NCI-H2227 treated with DMSO at 0.1 percent for 48 hours (cell line): ENCODE measurements at places on chromosomes 1 and 21.

DNA sequence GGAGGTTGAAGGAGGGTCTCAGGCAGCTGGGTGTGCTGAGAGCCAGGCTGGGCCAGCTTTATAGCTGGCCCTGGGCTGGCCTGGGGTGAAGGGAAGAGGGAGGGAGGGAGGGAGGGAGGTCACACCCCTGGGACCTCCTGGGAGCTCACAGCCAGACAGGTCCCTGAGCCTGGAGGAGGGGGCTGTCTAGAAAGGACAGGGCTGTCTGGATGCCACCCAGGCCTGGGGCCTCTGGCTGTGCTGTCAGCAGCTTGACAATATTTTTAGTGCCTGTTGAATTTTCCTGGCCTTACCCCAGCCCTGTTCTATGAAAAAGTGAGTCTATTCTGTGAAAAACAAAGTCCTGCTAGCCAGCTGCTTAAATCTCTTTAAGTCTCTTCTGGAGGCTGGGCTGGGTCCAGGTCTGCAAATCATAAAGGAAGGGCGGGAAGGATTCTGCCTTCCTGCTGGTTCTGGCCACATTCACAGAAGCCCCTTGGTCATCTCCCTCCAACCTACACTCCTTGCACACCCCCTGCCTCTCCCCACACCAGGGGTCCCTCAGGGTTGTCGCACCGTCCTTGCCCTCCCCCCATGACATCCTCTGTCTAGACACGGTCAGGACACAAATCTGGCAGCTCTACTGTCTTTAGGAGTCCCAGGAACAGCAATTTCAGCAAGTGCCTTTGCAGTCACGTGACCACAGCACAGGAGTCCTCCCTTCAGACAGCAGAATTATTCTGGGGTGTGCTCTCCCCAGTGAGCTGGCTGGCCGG is at the start of gene LEFTY2:
Gene LEFTY2, minus strand, starts transcription at position 34 of the 755 bp plus-strand sequence. CDS start 80 bp downstream, outside the sequence.
- no peak for DNase-seq

- DNase-seq: no peak
Observed at GRCh38 chr1:24713176-24713575, 32.1 kb upstream of the CLIC4 start.

DNA sequence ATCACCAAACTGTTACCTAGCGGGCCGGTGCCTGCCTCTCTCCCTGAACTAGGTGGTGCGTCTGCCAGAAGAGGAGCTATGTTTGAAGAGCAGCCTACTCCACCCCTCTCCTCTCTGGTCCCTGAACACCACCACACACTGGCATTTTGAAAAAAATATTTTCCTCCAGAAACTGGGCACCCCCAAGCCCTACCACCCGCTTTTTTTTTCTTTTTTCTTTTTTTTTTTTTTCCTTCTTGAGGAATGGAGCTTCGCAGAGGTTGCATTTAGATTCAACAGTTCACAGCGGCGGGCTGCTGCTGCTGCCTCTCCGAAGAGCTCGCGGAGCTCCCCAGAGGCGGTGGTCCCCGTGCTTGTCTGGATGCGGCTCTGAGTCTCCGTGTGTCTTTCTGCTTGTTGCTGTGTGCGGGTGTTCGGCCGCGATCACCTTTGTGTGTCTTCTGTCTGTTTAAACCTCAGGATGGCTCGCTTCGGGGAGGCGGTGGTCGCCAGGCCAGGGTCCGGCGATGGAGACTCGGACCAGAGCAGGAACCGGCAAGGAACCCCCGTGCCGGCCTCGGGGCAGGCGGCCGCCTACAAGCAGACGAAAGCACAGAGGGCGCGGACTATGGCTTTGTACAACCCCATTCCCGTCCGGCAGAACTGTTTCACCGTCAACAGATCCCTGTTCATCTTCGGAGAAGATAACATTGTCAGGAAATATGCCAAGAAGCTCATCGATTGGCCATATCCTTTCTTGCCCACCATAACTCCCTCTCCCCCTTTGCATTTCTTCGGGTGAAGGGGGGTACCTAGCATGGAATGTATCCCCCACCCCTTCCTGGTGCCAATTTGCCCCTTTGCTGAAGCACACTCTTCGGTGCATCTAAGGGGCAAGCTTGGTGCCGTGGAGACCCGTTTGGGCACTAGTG is at the start of gene CACNA1E:
Gene CACNA1E, plus strand, starts transcription at position 233 of the 911 bp plus-strand sequence. Its CDS starts 228 bp downstream, at position 461.
- DNase-seq: peak; percentile 41

- no peak for DNase-seq
Observed at GRCh38 chr1:157628773-157629172, 30.9 kb upstream of the FCRL4 start.

DNA sequence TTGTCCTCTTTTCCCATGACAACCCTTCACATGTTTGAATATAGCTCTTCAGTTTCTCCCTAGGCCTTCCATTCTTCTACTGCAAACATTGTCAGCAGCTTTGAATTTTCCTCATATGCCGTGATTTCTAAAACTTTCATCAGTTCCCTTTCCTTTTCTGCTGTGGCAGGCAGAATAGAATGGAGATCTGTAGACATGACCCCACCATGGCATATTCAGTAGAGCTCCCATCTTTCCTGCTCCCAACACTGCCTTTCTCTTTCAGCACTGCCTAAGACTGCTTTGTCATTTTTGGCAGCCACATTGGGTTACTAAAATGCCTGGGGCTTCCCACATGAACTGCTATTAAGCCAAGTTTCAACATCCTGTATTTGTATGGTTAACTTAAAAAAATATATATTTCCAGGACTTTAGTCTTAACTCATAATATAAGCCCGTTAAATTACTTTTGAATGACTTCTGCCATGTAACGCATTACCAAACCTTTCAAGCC is 60.9 kb downstream of the TBX19 start:
- no peak for DNase-seq

- peak; percentile 64 for DNase-seq
Observed at GRCh38 chr1:189970331-189971230, 507.1 kb downstream of the BRINP3 start.

DNA sequence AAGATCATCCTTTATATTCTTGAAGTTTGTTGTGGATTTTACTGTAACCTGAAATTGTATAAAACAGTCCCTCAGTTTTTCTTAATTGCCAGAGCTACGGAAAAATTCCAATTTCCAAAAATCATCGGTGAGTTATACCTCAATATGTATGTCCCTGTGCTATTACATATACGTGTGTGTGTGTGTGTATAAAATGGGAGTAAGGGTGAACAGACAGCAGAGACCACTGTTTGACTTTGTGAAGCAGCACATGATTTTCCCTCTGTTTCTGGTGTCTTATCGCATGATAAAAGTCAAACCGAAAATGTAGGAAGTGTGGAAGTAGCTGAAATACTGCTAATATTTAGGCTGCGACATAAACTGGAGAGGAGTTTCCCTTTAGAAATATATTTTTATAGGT is 1.2 kb downstream of the OR2T1 start:
- DNase-seq: no peak

DNA sequence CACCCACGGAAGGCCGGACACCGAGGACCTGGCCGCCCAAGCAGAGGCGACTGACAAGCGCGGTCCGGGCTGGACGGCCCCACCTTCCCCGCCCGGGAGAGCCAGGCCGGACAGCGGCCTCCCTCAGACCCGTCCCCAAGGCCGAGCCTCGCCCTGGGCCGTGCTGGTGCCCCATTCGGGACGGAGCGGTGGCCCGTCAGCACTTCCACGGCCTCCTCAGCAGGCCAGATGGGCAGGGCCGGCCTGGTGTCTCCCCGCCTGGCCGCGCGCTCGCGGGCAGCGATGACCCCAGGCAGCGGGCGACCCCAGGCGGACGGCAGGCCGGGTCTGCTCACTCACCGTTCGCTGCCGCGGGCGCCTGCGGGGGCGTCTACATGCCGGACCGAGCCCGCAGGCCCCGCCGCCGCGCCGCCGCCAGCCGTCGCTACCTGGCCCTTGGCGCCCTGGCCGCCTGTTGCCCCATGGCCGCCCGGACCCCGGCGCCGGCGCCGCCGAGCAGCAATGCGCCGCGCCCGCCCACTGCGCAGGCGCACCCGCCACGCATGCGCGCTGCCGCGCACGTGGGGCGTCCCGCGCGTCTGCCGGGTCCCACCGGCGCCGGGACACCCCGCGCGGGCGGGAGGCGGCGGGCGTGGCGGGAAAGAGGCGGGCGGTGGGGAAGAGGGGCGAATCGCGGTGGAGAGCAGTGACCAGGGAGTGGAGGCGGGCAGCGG is at the start of gene NADK:
Gene NADK, minus strand, starts transcription at position 521 of the 713 bp plus-strand sequence. CDS start 13,064 bp downstream, outside the sequence.
- peak; percentile 40 for DNase-seq

DNA sequence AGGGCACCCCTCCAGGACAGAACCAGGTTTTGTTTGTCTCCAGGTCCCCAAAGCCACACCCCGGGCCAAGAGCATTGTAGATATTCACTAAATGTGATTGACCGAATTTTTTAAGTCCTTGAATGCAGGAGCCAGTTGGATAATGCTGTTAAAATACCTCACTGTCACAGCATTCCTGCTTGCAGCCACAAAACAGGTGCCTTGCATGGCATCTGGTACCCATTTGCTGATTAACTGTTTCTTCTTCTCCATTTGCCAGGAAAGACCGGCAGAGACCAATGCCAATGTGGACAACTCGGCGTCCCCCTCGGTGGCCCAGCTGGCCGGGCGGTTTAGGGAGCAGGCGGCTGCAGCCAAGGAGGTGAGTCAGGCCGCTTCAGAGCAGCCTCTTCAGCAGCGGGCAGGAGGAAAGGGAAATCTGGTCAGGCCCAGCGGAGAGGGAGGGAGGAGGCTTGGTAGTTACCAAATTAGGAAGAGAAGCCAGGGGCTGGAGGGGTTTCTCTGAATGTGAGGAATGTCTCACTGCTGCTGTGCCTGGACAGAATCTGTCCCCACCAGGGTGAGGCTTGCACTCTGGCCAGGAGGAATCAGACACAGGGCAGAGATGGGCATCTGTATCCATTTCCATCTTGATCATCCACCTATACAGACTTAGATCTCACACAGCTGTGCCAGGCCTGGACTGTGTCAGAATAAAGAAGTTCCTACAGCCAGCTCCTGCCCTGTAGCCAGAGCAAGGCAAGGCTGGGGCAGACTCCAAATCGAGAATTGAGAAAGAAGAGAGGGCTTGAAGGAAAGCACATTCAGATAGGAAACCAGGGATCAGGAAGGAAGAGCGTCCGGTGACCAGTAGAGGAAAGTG is 37.9 kb upstream of the MPZL1 start:
- no peak for DNase-seq

GRCh38 chr21:45080639-45081414 is 6.4 kb downstream of the ADARB1 start:
- DNase-seq: no peak

DNA sequence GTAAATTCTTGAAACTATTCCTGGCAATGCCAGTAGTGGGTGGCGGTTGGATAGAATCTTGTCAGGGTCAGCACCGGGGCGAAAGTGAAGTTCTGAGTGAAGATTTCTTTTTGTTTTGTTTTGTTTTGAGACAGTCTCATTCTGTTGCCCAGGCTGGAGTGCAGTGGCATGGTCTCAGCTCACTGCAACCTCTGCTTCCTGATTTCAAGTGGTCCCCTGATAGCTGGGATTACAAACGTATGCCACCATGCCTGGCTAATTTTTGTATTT is 33.3 kb downstream of the PCNT start:
- DNase-seq: no peak

DNA sequence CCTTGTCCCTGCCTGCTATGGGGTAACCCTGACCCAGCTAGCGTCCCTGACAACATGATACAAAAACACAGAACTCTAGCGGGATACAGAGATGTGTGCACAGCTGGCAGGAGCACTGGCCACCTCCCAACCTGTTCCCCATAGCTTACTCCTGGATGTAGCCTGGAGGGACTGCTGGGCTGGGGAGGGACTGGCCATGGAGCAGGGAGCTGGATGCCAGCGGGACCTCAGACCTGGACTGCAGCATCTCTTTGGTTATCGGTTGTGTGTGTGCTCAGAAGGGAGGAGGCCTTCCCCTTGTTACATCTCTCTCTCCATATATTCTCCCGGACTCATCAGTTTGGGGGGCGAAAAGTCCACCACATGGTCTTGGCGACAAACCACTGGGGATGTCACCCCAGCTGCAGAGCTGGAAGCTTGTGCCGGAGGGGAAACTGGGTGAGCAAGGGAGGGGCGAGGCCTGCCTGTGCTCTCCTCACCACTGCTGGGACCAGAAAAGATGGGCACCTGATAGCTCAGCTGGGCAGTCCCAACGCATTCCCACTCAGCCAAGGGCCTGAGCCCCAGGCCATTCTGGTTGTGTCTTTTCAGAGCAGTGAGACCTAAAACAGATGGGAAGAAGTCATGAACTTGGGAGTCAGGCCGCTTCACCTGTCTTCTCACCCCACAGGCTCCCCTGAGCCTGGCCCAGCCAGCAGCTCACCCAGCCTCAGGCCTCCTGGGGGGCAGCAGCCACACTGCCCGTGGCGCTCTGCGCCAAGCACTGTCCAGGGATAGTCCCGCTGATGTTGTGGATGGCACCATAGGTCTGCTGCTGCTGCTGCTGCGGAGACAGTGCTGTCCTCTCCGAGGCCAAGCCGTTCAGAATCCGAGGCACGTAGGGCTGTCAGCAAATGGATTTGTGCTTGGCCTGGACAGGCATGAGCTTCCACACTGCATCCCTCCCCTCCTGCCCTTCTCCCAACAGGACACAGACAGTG is 35.6 kb downstream of the TMEM63A start:
- no peak for DNase-seq

DNA sequence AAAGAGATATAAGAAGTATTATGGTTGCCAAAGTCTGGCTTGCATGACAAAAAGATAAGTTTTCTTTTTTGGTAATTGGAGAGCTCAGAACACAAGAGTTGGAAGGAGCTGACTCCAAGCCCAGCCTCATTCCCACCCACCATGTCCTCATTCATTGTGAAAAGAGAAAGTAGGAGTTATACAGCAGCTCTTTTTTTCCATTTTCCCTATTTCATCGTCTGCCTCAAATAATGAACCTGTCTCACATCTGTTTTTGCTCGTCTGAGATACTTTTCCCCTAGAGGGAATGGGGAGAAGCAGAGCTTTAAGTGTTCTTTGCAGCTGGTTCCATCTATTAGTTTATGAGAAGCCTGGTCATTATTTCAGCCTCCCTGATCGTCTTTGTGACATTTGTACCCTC is 34.7 kb downstream of the AGT start:
- DNase-seq: no peak

DNA sequence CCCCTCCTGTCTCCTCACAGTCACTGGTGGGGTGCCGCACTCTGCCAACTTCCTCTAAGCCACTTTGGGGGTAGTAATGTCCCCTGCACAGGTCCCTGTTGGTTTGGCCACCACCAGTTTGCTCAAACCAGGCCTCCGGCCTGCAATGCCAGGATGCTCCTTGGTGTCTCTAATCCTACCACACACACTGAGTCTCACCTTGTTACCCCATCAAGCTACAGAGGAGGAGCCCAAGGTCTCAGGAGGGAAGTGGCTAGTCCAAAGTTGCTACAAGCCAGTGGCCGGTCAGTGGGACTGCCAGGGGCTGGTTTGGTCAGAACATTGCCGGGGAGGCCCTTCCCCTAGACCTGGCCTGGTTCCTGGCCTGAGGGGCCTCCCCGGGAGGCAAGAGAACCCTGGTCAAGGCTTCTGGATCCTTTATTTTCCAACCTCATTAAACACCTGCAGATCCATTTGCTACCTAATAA is 21.5 kb upstream of the LRP8 start:
- DNase-seq: no peak

DNA sequence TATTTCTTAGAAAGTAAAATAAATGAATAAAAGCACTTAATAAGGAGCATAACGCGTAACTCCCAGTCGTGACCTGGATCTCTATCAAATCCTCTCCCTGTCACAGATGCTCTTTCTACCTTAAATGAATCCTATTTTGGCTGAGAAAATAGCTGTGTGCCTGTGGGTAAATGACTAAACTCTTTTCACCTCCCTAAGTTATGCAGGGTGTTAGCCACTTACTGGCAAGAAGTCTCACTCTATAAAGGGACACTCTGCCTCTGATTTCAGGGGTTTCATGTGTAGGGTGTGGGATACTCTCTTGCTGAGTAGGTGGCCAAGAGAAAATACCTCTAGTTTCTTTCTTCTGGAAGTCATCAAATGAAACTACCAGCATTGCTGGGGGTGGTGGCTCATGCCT is 24.3 kb upstream of the PPP1R15B start:
- no peak for DNase-seq

- DNase-seq: no peak
Observed at GRCh38 chr21:31548688-31549087, 110.8 kb upstream of the SOD1 start.

- no peak for DNase-seq
Observed at GRCh38 chr1:33718186-33718585, 145.7 kb upstream of the HMGB4 start.
